Esophagus squamous epithelium (tissue), 5 donors: ENCODE measurements at places on chromosomes 2 and 18. TPM values are rescaled to one million over a fixed set of nuclear protein-coding genes. Genes with fewer than 3 reads are reported as not detected.
A peak's percentile ranks its signal among the peaks of the same experiment; 100 is the strongest.

The GIGYF2 gene
- total RNA-seq, result 56.2 TPM

The SLC5A7 gene
- not detected for total RNA-seq

The SLC19A3 gene
- total RNA-seq, result 0.42 TPM

The GAREM1 gene
- total RNA-seq, result 18.2 TPM

The TLX2 gene
- not detected for total RNA-seq

The GCKR gene
- 0.44 TPM for total RNA-seq

The METAP1D gene
- total RNA-seq, result 7.1 TPM

The SKOR2 gene
- not detected for total RNA-seq

- no peaks in the 10 kb centered on the region for H3K36me3 ChIP-seq
- no peak for DNase-seq
- H3K4me3 ChIP-seq, result no peak overlapping the region
- H3K27ac ChIP-seq, result no peak overlapping the region
- no peaks in the 10 kb centered on the region for H3K27me3 ChIP-seq
Measured at GRCh38 chr2:241304039-241304670, 11.3 kb downstream of the HDLBP start.

DNA sequence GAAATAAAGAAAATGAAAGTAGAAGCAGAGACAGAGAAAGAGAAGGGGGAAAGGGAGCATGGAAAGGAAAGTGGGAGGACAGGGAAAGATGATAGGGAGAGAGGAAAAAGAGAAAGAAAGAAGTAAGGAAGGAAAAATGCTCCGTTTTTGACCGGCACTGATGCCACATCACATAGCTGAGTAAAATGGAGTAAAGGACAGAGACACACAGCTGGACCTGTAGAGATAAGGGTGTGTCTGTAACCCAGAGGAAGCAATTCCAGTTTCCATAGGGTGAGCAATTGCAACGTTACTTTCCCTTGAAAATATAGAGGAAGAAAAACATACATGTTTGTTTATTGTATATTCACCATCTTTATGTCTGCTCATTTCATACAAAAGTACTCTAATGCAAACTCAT, 1866.9 kb upstream of the PIK3C3 start:
- no peak overlapping the region for H3K4me3 ChIP-seq
- H3K27ac ChIP-seq, result no peak overlapping the region
- H3K27me3 ChIP-seq, result no peaks in the 10 kb centered on the region
- no peaks in the 10 kb centered on the region for H3K4me1 ChIP-seq

- DNase-seq, result no peak
- H3K36me3 ChIP-seq, result no peaks in the 10 kb centered on the region
- H3K4me3 ChIP-seq, result no peak overlapping the region
- H3K27me3 ChIP-seq, result no peaks in the 10 kb centered on the region
- peaks cover 45% of the 10 kb centered on the region for H3K4me1 ChIP-seq
Measured at GRCh38 chr2:69692424-69692823, 48.9 kb upstream of the AAK1 start.

GRCh38 chr2:120814352-120814751, 78.7 kb downstream of the GLI2 start:
- peaks cover 5% of the 10 kb centered on the region for H3K4me1 ChIP-seq
- H3K27ac ChIP-seq, result no peak overlapping the region
- DNase-seq, result no peak
- no peak overlapping the region for H3K4me3 ChIP-seq
- no peaks in the 10 kb centered on the region for H3K36me3 ChIP-seq

- no peak overlapping the region for H3K27ac ChIP-seq
- peaks cover 14% of the 10 kb centered on the region for H3K4me1 ChIP-seq
- DNase-seq, result no peak
- H3K36me3 ChIP-seq, result no peaks in the 10 kb centered on the region
Measured at GRCh38 chr2:8002765-8003393, 679.0 kb upstream of the ID2 start.

- peaks cover 17% of the 10 kb centered on the region for H3K4me1 ChIP-seq
- no peak for DNase-seq
- peak overlapping the region; percentile 61 for H3K4me3 ChIP-seq
- H3K27me3 ChIP-seq, result peaks cover 16% of the 10 kb centered on the region
- H3K27ac ChIP-seq, result peak overlapping the region; percentile 76
Measured at GRCh38 chr18:26656431-26656943, 108.1 kb upstream of the KCTD1 start.

DNA sequence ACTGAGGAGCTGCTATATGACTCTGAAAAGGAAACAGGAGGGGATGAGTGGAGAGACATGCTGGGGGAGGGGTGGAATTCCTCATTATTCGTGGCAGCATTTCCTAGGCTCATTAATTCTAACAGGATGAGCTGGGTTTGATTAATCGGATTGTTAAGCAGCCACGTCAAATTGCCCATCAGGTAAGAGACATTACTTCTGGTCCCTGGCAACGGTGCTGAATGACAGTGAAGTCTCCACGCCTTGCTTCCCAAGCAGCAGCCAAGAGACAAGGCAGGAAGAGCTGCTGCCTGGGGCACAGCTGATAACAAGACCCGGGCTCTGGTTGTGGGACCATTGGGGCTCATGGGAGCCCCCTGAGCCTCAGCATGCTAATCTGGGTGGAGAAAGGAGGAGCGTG, 86.6 kb downstream of the MARCHF4 start:
- H3K4me3 ChIP-seq, result no peak overlapping the region
- H3K27ac ChIP-seq, result no peak overlapping the region
- DNase-seq, result no peak
- H3K36me3 ChIP-seq, result no peaks in the 10 kb centered on the region
- no peaks in the 10 kb centered on the region for H3K27me3 ChIP-seq

DNA sequence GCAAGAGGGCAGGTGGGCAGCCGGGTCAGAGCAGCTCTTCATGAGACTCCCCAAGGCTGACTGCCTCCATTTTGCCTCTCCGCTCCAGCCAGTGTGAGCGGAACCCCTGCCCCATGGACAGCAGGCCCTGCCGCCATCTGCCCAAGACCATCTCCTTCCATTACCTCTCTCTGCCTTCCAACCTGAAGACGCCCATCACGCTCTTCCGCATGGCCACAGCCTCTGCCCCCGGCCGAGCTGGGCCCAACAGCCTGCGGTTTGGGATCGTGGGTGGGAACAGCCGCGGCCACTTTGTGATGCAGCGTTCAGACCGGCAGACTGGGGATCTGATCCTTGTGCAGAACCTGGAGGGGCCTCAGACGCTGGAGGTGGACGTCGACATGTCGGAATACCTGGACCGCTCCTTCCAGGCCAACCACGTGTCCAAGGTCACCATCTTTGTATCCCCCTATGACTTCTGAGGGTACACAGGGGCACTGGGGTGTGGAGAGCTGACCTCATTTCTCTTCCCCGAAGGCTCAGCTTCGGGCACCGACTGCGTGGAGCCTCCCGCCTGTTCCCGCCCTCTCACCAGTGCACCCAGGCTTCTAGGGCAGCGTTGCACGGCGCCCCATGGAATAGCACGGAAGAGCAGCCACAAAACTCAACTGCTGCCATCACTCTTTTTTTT, 49.0 kb downstream of the FBLN7 start:
- H3K36me3 ChIP-seq, result no peaks in the 10 kb centered on the region
- no peaks in the 10 kb centered on the region for H3K4me1 ChIP-seq
- H3K27me3 ChIP-seq, result no peaks in the 10 kb centered on the region
- DNase-seq, result no peak
- no peak overlapping the region for H3K27ac ChIP-seq
